ENCODE measurements at places on chromosomes 6 and 20. TPM values are rescaled to one million over a fixed set of nuclear protein-coding genes. Genes with fewer than 3 reads are reported as not detected.
A peak's percentile ranks its signal among the peaks of the same experiment; 100 is the strongest.

DNA sequence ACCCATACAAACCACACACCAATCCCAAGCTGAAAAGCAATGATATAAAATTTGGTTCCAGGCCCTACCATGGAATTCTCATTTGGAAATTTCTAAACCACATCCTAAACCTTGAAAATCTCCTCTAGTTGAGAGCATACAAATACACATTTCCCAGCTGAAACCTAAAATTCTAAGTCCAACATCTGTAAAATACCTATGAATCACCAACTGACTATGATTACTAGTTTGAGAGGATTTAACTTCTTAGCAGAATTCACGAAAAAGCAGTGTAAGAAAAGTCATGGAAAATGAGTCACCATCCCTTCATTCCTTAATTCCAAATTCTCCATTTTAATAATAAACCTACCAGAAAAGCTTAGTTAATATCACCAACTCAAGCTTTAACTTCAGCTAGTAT is 15.4 kb downstream of the RANBP9 start:
- DNase-seq = no peak

- DNase-seq = no peak
These were observed 54.0 kb downstream of the UTRN start for GRCh38 chr6:144338951-144339700.

DNA sequence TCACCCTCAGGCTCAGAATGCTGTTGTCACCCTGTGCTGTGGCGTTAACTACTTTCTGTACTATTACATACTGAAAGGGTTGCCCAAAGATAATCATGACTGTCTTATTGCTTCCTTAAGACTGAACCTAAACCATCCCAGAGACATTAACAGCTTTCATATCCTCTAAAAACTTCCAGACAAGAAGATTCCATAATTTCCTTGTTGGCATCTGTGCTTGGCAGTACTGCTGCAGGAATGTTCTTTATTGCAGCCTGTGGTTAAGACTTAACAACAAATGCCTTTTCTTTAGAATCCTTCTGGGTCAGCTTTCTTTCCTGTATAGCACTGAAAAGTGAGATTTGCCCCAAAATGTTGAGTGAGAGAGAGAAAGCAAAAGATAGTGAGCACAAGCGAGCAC is 109.7 kb downstream of the GJA10 start:
- DNase-seq = peak; percentile 34

The ABHD16B gene
- not detected for total RNA-seq

Data from cardiac muscle cell (in vitro differentiated cells and primary cell).